ENCODE measurements at places on chromosomes 16 and 17. TPM values are rescaled to one million over a fixed set of nuclear protein-coding genes. Genes with fewer than 3 reads are reported as not detected.
A peak's percentile ranks its signal among the peaks of the same experiment; 100 is the strongest.

The HSD17B2 gene
- total RNA-seq, result not detected

GRCh38 chr17:62809656-62810055 lies 1.5 kb upstream of the MARCHF10 start:
- DNase-seq, result no peak

- DNase-seq, result no peak
Observed at GRCh38 chr17:20979792-20980083, 63.1 kb downstream of the USP22 start.

- no peak for DNase-seq
Observed at GRCh38 chr16:65876056-65876408, 490.5 kb upstream of the CDH5 start.

GRCh38 chr17:80365001-80365965 lies 49.7 kb upstream of the ENDOV start:
- DNase-seq, result peak; percentile 58

Data from posterior vena cava (tissue), 2 donors.